ENCODE measurements at places on chromosomes 12 and 14.
A peak's percentile ranks its signal among the peaks of the same experiment; 100 is the strongest.

- no peak for DNase-seq
Observed at GRCh38 chr14:63200035-63200740, 4.1 kb upstream of the RHOJ start.

DNA sequence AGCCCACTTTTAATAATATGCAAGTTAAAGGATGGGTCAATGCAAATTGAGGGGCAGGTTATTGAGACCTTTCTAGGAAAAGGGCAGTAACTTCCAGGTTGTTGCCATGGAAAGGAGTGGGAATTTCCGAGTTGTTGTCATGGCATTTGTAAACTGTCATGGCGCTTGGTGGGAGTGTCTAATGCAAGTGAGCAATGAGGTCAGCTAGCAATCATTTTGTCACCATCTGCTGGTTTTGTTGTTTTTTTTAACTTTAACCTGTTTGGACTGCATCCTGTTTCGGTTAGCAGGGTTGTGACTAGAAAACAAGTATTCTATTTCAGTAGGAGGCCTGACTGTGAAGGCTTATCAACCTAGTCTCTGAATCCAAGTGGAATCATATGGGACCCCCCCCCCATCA, 85.8 kb upstream of the TSPAN11 start:
- DNase-seq: no peak

- DNase-seq: no peak
Observed at GRCh38 chr14:87542288-87542687, 450.7 kb downstream of the GALC start.

- no peak for DNase-seq
Observed at GRCh38 chr12:42508913-42509460, 80.6 kb downstream of the PRICKLE1 start.

DNA sequence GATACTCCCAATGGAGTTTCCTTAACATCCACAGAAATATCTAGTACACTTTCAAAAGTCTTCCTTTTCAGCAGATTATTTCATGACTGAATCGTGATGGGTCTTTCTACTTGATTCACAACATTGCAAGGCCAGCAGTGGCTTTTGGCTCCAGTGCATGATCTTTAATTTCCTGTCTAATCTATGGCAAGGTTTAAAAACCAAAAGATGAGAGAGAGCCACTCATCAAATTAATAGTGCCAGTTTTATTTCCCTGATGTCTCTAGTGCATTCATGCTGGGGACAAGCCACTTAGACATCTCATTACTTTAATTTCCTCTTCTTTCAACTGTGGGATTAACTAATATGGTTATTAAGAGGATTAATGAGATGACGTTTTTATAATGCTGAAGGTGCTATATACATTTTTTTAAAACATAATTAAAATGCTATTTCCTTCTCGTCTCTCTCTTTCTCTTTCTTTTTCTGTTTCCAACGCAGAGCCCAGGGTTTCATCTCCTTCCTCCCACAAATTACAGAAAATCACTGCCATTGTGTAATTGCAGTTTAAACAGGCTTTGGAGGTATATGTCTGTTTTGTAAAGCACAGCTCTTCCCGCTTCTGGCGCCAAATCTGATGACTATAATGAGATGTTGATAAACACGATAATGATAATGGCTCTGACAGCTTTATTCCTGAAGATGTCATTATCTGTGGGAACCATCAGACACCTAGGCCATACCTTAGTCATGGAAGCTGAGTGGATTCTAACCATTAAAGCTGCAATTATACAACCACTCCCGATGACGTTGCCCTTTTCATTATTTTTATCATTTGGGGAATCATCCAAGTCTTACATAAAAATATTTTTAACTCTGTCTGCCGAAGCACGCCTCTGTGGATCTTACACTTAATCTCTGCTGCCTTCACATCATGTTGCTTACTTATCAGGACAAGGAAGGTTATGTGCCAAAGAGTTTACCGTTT, 103.1 kb upstream of the PPM1H start:
- DNase-seq: no peak

- no peak for DNase-seq
Observed at GRCh38 chr14:68466491-68466977, 326.3 kb downstream of the ZFP36L1 start.

DNA sequence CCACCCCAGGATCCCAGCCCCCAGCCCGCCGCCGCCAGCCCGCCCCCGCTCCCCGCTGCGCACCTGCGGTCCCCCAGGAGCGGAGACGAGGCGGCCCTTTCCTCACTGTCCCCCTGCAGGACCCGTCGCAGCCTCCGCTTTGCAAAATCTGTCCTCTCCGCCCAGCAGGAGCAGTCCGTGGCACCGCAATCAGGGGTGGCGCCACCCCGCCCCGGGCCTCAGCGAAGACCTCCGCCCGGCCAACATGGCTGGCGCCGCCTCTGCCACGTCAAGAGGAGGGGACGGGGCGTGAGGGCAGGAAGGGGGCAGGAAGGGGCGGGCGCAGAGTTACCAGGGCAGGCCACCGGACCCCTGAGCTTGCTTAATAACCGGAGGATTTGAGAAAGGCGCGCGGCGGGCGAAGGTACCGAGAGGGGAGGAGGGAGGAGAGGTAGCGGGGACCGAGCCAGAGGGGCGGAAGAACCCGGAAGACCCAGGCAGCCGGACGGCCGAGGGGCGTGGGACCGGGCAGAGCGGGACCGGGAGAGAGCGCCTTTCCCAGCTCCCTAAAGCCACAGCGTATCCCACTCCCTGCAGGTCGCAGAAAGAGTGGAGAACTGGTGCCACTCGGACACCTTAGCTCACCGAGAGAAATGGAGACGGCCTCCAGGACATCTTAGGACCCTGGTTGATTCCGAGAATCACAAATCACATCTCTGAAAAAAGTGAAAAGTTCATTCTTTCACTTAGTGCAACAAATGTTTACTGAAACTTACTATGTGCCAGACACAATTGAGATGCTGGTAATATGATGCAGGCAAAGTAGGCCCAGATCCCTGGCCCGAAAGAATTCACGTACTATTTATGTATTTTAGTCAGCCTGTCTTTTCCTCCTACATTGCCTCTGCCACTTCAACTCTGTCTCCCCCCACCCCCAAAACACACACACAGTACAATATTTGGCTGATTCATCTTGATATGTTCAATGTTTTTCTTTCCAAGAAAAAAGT, at the start of gene SEC23A:
SEC23A (minus strand) TSS at position 267 of the 989 bp plus-strand sequence. CDS start 7,117 bp downstream, outside the sequence.
- peak; percentile 86 for DNase-seq

GRCh38 chr14:94769391-94770250, at the start of gene GSC:
GSC (minus strand) TSS chr14:94770113; CDS start chr14:94770015, 98 bp downstream.
- DNase-seq: peak; percentile 41

DNA sequence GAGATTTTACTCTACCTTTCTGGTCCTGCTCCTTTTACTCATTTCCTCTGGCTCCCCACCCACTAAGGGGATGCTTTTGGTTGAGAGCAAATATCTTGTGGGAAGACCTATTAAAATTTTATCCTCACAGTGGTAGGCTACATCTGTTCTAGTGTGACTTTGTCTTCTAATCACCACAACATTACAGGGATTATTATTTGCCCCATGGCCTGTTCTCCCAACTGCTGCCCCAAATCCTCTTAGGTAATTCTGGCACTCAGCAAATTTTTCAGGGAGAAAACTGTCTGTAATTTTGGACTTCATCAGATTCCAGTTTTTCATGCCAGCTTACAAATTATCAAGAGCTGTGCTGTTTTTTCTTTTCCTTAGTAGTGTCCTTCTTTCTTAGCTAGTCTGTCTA, 172.3 kb downstream of the GPHN start:
- DNase-seq: no peak

Data from activated naive CD8-positive, alpha-beta T cell treated with anti-CD3 and anti-CD28 coated beads for 36 hours (primary cell).